ENCODE measurements at places on chromosomes 12 and 14.

DNA sequence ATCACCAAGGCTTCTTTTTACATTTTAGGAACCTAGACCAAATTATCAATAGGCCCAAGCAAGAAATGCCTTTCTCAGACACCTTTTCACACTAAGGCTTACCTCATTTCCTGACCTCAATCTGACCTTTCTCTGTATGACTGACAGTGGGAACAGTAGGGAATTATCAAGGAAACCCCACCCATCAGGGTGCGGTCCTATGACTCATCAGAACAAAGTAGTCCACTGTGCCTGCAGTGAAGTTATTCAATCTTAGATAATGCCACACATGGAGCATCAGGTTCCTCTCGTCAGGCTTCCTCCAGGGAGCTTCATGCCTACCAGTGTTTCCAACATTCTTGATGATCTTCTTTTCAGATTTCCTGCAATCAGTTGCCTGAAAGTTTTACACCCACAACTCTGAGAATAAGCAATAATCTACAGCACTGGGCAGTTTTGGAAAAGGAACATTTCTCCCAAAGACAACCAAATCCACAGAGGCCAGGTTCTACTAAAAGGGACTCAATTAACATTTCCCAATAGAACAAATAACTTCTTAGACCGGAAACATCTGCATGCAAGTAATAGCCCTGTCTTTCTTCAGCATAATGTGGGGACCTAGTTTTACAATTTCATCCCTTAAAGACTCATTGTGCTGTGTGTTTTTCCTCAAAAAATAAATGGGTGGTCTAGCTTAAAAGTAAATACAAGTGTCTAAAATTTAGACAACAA, 35.9 kb upstream of the TMTC2 start:
- no peak for DNase-seq

DNA sequence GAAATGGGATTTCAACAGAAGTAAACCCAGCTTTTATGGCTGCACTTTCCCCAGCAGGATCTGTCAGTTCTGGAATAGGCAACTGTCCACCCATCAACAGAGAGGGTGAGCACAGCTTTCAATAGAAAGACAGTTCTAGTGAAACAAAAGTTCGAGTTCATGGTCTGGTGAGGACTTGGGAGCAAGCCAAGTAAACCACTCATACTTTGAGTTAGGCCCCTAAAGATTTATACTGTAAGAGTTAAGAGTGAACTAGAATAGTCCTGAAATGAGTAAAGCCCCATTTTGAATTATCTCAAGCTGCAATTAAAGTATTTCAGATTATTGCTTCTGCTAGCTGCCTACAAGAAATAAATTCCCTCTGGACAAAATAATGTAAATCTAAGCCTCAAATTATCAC, 82.6 kb downstream of the METTL25 start:
- DNase-seq = no peak

GRCh38 chr12:65510007-65510406, 231.5 kb downstream of the MSRB3 start:
- DNase-seq = no peak

- DNase-seq = no peak
These were observed 114.7 kb upstream of the MYL2 start for GRCh38 chr12:111034886-111035577.

DNA sequence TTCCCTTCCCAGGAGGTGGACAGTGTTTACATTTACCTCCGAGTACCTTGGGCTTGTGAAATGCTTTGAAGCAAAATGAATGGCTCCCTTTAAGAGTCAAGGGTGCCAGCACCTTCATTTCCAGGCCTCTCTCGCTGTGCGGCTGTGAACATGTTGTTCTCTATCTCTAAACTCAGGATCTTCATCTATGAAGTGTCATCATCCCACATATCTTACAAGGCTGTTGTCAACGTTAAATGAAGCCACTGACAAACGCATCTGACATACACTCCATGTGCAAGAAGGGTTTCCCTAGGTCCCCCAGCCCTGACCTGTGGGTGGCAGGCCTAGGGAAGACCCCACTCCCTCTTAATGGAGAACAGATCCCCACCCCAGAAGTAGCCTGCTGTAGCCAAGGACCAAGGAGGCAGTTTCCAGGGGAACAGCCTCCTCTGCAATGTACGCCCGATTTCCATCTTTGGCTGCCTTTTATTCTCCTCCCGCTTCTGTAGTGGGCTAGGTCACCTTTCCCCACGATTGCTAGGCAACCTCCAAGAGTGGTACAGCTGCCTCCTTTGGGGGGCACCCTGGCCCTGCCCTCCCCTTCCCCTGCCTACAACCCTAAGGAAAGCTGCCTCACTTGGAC, 7.6 kb downstream of the ACTN1 start:
- DNase-seq = no peak

GRCh38 chr14:72512925-72513324, 381.0 kb downstream of the DPF3 start:
- DNase-seq = no peak

GRCh38 chr14:68292441-68293215, 473.0 kb downstream of the RAD51B start:
- no peak for DNase-seq

DNA sequence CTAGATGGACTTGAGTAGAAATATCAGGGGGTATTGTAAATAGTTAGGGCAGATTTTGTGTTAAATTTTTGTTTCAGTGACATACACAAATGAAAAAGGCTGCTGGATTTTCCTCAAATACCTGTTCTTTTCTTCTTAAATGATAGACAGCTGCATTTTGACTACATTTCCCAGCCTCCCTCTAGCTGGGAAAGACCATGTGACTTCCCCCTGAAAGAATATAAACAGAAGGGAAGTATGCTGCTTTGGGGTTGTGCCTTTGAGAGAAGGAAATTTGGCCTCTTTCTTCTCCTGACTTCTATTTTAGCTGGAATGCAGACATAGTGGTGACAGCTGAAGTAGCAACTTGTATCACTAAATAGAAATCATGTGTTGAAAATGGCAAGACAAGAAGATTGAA, 476.1 kb upstream of the SYT1 start:
- DNase-seq = no peak

DNA sequence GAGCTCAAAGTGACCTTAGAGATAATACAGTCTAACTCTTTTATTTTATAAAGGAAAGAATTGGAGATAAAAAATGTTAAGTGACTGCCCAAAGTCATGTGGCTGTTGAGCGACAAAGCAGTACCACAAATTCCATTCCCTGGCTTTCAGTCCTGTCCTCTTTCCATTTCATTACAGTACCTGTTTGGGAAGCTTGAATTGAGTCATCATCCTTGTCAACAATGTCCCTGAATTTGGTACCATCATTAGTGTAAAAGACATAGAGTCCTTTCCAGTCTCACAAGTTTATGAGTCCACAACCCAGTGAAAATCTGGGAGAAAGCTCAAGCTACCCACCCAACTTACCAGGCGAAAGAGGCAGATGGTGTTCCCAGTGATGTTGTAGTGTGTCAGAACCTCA, 3.8 kb downstream of the ERP27 start:
- DNase-seq = no peak

DNA sequence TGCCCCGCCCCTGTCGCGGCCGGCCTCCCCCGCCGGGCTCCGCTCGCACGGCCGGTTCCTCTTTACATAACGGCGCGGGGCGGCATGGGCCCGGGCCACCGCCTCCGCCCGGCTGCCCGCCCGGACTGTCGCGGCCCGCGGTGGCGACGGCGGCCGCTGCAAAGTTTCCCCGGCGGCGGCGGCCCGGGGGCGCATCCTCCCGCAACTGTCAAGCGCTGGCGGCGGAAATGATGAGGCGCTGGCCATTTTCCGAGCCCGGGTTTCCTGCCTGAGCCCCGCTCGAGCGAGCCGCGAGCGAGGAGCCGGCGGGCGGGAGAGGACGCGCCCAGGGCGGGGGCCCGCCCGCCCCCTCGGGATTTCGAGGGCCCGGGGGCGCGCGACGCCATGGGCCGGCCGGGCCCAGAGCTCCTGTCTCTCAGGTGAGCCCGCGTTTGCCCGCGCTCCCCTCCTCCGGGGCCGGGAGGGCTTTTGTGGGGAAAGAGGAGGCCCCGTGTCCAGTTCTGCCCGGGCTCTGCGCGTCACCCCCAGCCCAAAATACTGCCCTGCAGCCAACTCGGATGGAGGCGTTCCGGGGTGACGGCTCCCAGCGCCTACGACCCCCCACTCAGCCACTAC, at the start of gene SH2B3:
Gene SH2B3, plus strand, starts transcription at position 65 of the 615 bp plus-strand sequence. CDS start 12,223 bp downstream, outside the sequence.
- DNase-seq = no peak

- DNase-seq = no peak
These were observed 6.7 kb upstream of the ARID4A start for GRCh38 chr14:58291646-58292045.

- no peak for DNase-seq
These were observed 160.5 kb downstream of the NUAK1 start for GRCh38 chr12:105978276-105978675.

GRCh38 chr12:121015825-121016766, at the start of gene C12orf43:
C12orf43 (minus strand) TSS chr12:121016487; CDS start chr12:121016474, 13 bp downstream.
- peak; percentile 97 for DNase-seq

DNA sequence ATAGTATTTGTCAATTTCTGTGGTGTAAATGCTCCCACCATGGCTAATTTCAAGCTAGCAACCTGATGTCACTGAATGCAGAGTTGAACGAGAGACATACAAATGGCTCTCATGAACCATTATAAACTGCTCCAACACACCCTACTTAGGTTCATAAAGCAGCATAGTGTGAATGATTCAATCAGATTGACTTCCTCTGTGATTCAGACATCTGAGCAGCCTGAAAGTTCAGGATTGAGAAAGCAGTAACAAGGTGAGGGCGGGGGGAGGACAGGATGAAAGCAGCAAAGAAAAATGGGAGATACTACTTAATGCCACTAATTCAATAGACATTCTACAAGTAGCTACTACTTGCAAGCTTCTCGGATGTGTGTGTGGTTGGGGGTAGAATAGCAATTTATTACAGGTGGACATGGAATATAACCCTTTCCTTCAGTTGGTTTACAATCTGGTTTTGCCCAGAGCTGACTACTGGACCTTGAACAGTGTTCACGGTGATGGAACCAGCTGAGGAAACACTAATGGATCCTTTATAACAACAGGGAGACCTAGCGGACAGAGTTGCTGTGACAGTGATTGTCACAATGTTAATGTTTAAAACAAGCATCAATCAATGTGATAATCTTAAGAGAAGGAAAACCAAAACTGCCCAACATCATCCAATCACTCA, 52.5 kb upstream of the PELI2 start:
- DNase-seq = no peak

GRCh38 chr12:124537525-124538193, 29.8 kb downstream of the NCOR2 start:
- no peak for DNase-seq

GRCh38 chr14:91041450-91041849, 19.0 kb downstream of the RPS6KA5 start:
- no peak for DNase-seq

DNA sequence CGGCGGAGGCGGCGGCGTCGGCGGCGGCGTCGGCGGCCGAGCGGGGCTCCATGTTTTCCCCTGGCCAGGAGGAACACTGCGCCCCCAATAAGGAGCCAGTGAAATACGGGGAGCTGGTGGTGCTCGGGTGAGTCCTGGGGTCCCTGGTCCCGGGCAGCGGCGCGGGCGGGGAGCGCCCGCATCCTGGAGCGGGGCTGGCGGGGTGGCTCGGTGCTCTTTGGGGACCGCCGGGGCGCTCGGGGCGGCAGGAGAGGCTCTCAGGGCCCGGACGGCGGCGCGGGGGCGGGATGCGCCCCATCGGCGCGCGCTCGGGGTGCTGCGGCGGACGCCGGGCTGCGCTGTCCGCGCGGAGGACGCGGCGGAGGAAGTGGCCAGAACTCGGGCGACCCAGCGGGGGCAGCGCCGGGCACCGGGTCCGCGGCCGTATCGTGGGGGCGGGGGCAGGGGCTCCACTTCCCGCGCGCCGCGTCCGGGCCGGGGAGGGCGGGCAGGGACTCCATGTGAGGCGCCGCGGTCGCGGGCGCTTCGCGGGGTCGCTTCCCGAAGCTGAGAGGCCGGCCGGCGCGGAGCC, 485 bp downstream of the PELI2 start:
- DNase-seq = no peak

GRCh38 chr12:105705765-105706164, 375.3 kb downstream of the C12orf75 start:
- DNase-seq = peak; percentile 25

GRCh38 chr14:68575426-68575825, 217.4 kb downstream of the ZFP36L1 start:
- DNase-seq = no peak

- DNase-seq = no peak
These were observed 369.7 kb upstream of the SYT1 start for GRCh38 chr12:78494911-78495310.

DNA sequence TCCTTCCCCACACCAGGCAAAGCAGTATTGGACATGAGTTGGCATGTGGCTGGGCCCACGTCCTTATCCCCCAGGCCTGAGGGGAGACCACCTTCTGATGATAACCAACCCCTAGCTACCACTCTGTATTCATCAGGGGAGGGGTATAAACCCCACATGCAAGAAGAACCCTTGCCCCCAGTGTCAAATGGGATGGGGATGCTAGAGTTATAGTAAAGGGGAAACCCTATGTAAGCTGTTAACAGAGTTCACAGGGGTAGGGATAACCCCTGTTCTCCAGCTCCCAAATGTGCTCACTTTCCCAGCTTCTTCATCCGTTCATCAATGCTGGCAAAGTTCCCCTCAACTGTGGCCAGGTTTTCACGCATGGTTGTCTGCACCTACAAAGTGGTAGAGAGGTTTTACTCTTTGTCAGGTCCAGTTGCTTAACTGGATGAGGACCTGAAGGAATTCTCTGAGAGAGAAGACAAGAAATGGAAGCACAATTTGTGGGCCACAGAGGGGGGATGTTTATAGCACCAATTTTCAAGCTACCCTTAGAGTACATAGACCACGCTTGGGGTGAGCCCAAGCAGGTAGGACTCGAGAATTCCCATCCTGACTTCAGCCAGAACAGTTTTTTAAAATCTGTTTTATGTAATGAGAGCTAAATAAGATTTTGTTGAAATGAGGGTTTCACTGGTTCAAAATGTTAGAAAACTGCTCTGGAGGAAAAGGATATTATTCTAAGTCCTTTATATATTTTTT, 7.9 kb downstream of the MBD6 start:
- DNase-seq = no peak

GRCh38 chr12:90963946-90964345, 9.0 kb upstream of the CCER1 start:
- DNase-seq = no peak

DNA sequence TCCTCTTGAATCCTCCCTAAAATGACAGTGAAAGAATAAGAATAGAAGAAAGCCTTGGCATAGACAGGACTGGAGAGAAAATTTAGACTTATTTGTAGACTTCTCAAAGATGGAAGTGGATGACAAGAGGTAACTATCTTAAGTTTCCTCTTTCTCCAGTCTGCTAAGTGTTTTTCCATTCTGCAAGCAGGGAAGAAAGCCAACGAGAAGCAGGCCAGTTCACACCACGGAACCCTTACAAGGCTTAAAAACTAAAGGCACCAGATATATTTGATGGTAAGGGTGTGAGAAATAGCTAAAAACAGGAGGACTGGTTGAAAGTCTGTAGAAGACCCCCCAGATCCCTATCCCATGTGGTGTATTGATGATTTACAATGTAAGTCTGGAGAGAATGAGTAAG, 82.9 kb upstream of the GPHB5 start:
- no peak for DNase-seq

DNA sequence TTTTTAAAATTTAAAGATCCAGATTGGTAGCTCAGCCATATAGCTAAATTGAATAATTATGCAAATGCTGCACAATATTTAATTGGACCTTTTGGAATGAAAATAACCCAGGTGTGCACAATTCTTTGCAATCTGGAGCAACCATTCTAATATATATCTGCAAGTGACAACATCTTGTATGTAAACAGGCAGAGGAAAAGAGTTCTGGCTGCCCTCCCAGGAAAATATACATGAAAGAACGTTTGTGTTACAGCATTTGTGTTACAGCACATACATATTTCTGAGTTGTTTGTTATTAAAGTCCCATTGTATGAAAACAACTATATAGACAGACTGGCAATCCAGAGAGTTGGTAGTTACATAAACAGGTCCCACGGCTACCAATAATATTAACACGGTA, 377.5 kb downstream of the DIO2 start:
- no peak for DNase-seq
